Femur (tissue), 1 donor: ENCODE measurements at places on chromosomes 16 and 17.

DNA sequence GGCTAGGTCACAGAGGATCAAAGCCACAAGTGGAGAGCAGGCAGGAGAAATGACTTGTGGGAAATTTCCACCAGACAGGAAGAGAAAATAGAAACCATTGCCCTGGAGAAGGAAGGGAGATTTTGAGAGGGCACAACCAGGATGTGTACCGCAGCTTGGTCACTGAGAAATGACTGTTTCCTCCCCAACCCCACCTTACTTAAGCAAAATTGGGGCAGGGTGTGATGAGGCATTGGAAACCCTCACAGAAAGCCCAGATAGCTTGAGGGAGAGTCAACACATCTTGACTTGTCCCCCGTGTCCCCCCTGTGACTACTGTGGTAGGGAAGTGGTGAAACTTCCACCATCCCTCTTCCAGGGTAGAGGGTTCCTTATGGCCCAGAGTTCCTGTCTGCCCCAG, 113.5 kb upstream of the FAM20A start:
- DNase-seq: no peak

DNA sequence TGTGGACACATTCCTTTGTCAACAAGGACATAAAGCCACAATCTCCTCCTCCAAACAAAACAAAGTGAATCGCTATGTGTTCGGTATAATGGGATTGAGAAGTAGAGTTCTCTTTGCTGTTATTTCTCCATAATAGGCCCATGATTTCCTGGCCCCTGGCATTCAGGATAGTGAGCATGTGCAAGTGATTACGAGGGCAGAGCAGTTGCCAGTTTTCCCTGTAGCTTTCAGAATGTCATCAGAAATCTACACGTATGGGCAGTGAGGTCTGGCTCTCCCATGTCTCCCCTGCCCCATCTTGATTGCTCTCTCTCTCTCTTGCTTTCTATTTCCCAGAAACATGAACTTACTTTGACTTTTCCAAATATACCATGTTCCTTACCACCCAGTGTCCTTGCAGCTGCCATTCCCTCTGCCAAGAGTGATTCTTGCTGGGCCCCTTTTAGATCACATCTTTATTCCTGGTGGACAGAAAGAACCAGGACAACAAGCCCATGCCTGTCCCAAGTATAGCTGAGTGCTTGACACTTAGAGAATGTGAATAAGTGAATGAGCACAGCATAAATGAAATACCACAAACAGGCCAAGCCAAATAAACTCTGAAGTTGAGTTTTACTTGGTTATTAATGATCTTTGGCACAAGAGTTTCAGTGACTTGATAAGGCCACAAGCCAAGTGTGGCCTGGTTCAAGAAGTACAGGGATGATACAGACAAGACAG, 273.1 kb downstream of the CDH13 start:
- DNase-seq: no peak

DNA sequence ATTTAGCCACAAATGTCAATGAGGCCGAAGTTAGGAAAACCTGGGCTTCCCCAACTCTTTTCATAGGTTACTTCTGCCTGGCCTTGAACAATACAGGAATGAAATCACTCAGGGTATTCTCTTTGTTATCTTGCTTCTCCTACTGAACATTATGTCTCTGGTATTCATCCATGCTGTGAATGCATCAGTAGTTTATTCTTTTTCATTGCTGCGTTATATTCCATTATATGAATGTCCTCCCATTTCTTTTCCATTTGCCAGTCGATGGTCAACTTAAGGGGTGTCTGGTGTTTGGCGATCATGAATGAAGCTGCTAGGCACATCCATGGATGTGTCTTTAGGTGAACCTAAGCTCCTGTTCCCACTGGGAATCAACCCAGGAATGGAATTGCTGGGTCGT, 128.3 kb downstream of the CRLF3 start:
- no peak for DNase-seq

DNA sequence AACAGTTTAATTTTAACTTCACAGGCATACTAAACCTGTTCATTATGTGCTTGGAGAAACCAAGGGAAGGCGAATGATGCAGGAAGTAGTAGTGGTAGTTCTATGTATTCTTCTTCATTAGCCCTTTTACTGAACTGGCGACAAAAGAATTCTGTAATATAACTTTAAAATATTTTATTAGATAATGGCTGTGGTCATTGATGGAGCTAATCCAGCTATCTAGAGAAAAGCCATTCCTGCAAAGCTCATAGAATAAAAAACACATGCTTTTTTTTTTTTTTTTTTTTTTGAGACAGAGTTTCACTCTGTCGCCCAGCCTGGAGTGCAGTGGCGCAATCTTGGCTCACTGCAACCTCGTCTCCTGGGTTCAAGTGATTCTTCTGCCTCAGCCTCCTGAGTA, 23.5 kb downstream of the TANC2 start:
- DNase-seq: no peak

GRCh38 chr16:68126395-68126794, 41.2 kb downstream of the NFATC3 start:
- no peak for DNase-seq

GRCh38 chr17:66733759-66734158, 101.2 kb upstream of the CACNG5 start:
- DNase-seq: no peak

DNA sequence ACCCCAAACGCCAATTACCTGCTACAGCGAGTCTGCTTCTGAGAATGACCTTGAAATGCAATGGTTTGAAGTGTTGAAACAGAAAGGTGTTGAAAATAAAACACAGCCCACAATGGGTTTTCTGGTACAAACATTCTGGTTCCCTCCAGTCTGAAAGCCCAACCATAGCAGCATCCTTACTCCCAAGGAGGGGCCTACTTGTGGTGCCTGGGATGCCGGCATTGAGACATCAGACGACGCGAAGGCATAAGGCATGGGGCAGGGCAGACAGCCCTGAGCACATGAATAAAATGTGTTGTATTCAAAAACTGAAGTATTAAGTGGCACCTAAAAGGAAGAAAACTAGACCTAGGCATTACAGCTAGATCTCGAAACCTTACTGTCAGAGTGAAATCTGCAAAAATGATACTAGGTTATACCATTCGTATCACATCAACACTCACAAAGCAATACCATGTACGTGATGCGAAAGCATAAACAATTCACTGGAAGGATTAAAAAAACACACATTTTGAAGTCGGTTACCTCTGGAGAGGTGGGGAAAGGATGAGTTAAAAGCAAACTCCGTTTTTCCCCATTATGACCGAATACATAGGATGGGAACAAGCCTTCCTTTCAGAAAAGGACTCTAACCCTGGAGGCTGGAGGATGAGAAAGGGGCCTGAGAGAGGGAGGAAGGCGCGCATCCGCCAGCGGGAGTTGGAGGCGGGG, 702 bp downstream of the NUDT21 start:
- no peak for DNase-seq

DNA sequence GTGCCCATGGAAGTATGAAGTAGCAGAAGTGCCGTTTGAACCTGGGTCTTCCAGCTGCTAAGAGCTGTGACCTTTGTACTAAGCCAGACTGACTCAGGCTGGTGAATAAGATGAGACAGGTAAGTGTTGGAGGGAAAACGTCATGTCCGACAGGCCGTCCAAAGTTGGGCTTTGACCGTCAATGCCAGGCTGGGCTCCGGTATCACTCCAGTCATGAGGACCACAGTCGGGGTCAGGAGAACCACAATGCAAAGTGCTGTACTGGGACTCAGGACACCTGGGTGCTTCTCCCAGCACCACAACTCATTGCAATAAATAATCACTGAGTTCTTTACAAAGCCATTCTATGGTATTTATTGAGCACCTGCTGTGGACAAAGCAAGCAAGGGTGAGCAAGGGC, 268.6 kb downstream of the HAPSTR1 start:
- DNase-seq: no peak

- no peak for DNase-seq
Measured at GRCh38 chr16:88338111-88338510, 44.6 kb upstream of the ZNF469 start.

- no peak for DNase-seq
Measured at GRCh38 chr17:38455288-38455915, 27.1 kb downstream of the ARHGAP23 start.

GRCh38 chr17:81552244-81553017, at the start of gene FAAP100:
FAAP100 (minus strand) TSS chr17:81552353; CDS start chr17:81552330, 23 bp downstream.
- DNase-seq: peak; percentile 86
